Dermis blood vessel endothelial cell (primary cell): ENCODE measurements at places on chromosomes 7 and 10. TPM values are rescaled to one million over a fixed set of nuclear protein-coding genes. Genes with fewer than 3 reads are reported as not detected.

GRM3 gene
- total RNA-seq: not detected in 2 replicates

FGL2 gene
- total RNA-seq: 0.17 and 0.33 TPM in 2 replicates

NYAP1 gene
- total RNA-seq: 4.3 and 5.4 TPM in 2 replicates

SHH gene
- total RNA-seq: 0.05 TPM in 1 of 2 replicates, not detected in the other

NUDT5 gene
- 86.1 and 90.2 TPM in 2 replicates for total RNA-seq

FAM237B gene
- total RNA-seq: not detected in 2 replicates

SMARCD3 gene
- 0.85 and 2.0 TPM in 2 replicates for total RNA-seq

CPA5 gene
- not detected in 2 replicates for total RNA-seq
